ENCODE measurements at places on chromosomes 13 and 19.
A peak's percentile ranks its signal among the peaks of the same experiment; 100 is the strongest.

- no peak for DNase-seq
These were observed 16.0 kb downstream of the TMEM272 start for GRCh38 chr13:51828730-51829567.

- no peak for DNase-seq
These were observed 62.0 kb upstream of the EDNRB start for GRCh38 chr13:77980592-77980991.

DNA sequence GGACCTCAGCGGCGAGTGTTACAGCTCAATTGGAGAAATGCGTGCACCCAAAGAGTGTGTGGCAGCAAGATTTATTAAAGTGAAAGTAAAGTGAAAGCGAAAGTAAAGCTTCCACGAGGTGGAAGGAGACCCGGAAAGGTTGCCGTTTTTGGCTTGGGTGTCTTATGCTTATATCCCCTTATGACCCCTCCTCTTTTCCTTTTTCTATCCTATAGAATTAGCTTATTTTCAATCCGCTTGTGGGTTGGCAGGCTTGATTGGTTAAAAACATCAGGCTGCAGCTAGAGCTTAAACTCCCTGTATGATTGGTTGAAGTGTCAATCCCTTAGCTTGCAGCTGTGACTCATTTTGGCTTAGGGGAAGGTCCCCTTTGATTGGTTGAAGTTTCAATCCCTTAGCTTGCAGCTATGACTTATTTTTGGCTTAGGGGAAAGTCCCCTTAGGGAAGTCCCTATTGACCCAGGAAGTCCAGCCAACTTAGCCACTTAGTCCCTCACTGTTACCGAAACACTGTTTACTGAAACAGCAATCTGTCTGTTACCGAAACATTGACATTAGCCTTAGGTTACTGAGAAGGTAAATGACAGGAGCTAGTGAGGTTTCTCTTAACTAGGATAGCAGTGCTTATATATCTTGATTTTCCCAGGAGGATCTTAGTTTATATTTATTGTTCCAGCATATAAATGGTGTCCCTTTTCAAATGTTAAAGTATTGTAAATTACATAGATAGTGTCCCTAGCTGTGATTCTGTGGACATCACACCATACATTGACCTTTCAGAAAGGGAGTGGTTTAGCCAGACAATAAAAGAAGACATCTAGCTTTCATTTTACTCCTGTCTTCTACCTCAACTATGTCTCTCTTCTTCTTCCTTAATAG lies 575.8 kb downstream of the DACH1 start:
- peak; percentile 52 for DNase-seq

GRCh38 chr13:112347986-112348385 lies 28.2 kb upstream of the SPACA7 start:
- DNase-seq = no peak

DNA sequence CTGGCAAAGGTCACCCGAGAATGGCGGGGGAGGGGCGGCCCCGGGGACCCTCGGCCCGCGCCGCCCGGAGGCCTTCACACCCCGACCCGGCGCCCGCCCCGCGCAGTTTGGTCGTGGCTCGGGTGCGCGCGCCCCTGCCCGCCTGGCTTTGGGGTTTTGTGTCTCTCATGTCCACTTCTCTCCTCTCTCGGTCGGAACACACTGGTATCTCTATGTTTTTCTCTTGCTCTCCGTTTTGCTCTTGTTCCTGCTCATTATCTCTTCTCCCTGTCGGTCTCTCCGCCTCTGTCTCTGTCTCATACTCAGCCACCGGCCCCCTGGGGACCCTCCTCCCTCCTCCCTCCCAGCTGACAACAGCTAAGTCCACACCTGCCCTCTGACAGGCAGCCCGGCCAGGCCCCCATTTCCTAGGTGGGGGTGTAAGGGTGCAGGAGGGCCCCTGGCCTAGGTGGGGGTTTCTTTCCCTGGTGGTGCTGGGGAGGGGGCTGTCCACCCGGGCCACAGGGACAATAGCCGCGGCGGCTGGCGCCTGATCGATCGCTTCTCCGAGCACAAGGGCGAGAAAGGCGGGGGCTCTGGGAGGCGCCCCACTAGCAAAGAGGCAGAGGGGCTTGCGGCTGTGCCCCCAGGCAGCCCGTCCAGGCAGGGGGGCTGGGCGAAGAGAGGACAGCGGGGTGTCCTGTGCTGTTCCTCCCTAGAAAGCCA lies 2.3 kb downstream of the ONECUT3 start:
- DNase-seq = no peak

- DNase-seq = no peak
These were observed 7.3 kb downstream of the PTGER1 start for GRCh38 chr19:14467816-14468215.

- no peak for DNase-seq
These were observed 116.4 kb downstream of the AKAP11 start for GRCh38 chr13:42388326-42388725.

GRCh38 chr19:19115954-19116353 lies 22.3 kb downstream of the TMEM161A start:
- peak; percentile 34 for DNase-seq

- DNase-seq = no peak
These were observed 32.8 kb downstream of the SLC15A1 start for GRCh38 chr13:98719527-98720250.

DNA sequence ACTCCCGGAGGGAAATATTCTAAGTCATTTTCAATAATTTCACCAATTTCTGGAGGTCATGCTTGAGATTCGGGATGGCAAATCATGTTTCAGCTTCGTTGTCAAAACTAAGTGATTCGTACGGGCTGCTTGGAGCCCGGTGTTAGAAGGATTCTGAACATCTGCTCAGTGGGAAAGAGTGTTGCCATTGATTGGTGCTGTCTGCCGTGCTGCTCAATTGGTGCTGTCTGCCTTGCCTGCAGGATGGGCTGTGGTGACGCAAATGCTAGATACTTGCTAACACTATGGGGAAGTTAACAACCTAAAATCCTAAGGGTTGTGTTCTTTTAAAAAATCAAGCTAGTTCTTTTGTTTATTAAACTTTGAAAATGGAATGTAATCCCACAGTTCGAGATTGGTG lies 17.3 kb upstream of the CACNG8 start:
- no peak for DNase-seq

DNA sequence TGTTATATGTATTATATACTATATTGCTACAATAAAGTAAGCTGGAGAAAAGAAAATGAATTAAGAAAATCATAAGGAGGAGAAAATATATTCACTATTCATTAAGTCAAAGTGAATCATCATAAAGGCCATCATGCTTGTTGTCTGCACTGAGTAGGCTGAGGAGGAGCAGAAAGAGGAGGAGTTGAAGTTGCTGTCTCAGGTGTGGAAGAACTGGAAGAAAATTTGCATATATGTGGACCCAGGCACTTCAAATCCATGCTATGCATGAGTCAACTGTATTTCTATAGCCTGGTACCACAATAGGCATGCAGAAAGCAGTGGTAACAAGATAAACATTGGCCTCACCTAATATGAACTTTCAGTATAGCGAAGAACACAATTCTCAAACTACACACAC lies 135.9 kb upstream of the SGCG start:
- no peak for DNase-seq

DNA sequence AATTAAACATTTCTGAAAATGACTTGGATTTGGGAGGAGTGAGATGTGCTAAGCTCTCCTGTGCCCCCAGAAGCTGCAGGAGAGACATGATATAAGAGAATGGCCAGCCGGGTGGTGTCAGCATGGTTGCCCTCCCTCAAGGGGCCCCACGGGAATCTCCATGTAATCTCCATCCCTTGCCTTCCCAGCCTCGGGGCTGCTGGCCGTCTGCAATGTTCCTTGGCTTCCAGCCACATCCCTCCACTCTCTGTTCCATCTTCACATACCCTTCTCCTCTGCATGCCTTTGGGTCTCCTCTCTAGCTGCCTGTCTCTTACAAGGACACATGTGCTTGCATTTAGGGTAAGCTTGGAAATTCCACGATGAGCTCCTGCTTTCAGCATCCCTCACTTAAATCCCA lies 172.0 kb downstream of the TSHZ3 start:
- no peak for DNase-seq

DNA sequence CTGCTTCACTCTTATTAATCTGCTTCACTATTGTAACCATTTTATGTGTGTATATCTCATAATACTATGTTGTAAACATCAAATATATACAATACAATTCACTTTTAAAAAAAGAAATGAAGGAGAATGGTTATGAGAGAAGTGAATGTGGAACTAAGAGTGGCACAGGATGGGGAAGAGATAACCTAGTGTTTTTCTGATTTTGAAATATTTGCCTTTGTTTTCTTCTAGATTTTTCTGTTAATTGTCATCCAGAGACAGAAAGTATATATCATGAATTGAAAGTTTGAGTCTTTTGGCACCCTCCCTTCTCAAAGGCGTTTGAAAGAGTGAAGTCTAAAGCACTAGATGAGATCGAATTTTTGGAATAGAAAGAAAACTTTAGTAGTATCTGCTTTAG lies 2.8 kb downstream of the DNAJC3 start:
- DNase-seq = no peak

- no peak for DNase-seq
These were observed 115.5 kb downstream of the FGF14 start for GRCh38 chr13:102286326-102286725.

DNA sequence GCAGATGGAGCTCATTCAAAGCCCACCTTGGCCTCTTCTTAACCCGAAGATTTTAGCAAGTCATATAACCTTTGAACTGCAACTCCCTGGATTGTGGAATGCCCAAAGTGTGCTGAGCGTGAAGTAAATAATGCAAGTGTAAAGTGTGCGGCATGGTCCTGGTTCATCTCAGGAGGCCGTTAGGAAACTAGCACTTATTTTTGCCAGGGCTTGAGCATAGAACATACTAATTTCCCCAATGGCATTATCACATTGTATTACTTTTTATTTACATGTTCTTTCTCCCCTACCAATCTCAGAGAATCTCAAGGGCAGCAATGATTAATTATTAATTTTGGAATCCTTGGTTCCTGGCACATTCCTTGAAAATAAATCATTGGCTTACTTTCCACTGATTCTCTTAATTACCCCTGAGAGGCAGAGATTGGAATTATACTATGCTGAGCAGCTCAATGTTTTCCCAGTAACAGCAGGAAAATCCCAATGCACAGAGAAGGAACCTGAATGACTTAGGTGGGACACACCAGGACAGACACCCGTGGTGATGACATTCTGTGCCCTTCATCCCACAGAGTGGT lies 128.8 kb upstream of the GJB6 start:
- no peak for DNase-seq

DNA sequence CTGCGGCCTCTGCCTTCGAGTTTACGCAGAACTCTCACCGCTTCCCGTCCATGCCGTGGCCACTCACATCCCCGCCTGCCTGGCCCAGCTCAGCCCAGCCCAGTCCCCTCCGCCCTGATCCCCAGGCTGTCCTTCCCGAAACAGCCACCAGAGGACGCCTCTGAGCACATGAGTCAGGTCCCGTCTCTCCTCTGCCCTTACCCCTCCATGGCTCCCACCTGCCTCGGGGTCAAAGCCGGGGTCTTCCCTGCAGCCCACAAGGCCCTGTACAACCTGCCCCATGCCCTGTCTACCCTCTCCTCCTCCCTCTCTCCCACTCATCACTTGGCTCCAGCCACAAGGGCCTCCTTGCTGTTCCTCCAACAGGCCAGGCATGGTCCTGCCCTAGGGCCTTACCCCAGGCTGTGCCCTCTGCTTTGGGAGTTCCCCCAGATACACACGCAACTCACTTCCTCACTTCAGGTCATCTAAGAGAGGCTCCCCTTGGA lies 8.1 kb upstream of the SEMA6B start:
- peak; percentile 40 for DNase-seq

DNA sequence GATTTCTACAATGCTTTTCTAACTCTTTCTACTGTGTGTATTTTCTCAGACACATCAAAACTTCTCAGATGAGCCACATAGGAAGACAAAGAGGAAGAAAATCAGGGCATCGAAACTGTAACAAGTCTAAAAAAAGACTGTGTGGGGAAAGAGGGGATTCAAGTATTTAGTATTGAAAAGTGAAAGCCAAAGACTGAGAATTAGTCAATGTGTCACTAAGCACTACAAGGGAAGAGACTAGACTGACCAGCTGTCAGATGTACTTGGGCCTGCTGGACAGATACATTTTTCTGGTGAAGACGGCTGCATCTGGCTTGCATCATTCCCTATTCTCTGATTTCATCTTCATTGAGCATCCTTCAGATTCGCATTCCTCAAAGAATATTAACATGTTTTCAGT lies 25.4 kb downstream of the COMMD6 start:
- DNase-seq = no peak

- no peak for DNase-seq
These were observed 1.2 kb downstream of the EPS15L1 start for GRCh38 chr19:16470541-16470910.

GRCh38 chr13:73991884-73992283 lies 142.3 kb downstream of the KLF12 start:
- no peak for DNase-seq

- DNase-seq = no peak
These were observed 385.4 kb upstream of the SLC10A2 start for GRCh38 chr13:103451656-103452055.

DNA sequence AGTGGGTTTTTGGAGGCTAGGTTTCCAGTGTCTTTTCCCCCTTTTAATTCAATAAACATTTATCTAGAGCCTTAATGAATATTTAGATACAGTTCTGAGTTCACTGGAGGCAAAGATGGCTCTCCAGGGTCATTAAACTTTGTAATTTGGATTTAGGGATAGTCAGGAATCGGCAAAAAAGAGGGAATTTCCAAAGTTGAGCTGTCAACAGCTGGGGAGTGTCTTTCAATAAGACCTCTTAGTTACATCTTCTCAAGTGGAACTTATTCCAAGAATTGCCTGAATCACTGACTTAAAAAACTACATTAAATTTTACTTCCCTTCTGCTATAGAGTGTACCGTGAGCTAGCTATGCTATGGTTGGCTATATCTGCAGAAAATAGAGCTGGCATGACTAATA lies 2.0 kb downstream of the LRCH1 start:
- DNase-seq = no peak

GRCh38 chr13:51614350-51614786 lies 30.1 kb downstream of the WDFY2 start:
- DNase-seq = no peak

- DNase-seq = no peak
These were observed 27.4 kb upstream of the F7 start for GRCh38 chr13:113077953-113078901.

GRCh38 chr19:49393881-49394280 lies 5.8 kb downstream of the KASH5 start:
- DNase-seq = no peak

DNA sequence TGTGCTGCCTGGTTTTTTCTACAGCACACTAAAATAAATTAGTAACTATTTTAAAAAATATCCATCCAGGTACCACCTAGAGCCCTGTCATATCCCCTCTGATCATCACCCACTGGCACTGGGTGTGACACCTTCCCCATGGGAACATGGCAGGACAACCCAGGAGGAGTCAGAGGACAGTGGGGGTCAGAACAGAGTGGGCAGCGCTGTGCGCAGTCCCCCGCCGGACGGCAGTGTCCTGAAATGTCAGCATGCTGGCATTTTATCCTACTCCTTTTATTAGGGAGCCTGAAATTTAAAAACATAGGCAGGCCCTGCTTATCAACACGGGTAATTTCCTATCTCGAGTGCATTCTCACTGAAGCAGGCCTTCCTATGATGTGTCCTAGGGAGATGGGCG lies 42.1 kb upstream of the GAS6 start:
- no peak for DNase-seq
